ENCODE measurements at places on chromosomes 7 and 10.

DNA sequence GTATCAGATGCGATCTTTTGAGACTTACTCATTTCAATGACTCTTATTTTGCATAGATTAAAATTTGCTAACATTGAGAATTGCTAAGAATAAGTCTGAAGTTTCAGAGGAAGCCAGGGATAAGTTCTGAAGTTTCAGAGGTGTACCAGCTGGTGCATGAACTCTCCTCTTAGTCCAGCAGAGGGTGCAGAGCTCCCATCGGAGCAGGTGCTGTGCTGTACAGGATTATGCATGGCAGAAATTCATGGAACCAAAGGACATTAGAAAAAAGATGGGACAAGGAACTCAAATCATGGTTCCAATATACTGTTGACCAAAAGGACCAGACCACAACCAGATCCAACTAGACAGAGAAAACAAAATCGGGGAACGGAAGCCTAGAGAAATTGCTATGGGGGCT, 41.9 kb downstream of the MGAM2 start:
- peak; percentile 28 for DNase-seq

- peak; percentile 5 for DNase-seq
Observed at GRCh38 chr10:97234400-97234799, 48.6 kb upstream of the SLIT1 start.

- DNase-seq = no peak
Observed at GRCh38 chr7:76395965-76396726, 13.4 kb downstream of the SSC4D start.

- no peak for DNase-seq
Observed at GRCh38 chr10:75470901-75471300, 39.5 kb downstream of the LRMDA start.

DNA sequence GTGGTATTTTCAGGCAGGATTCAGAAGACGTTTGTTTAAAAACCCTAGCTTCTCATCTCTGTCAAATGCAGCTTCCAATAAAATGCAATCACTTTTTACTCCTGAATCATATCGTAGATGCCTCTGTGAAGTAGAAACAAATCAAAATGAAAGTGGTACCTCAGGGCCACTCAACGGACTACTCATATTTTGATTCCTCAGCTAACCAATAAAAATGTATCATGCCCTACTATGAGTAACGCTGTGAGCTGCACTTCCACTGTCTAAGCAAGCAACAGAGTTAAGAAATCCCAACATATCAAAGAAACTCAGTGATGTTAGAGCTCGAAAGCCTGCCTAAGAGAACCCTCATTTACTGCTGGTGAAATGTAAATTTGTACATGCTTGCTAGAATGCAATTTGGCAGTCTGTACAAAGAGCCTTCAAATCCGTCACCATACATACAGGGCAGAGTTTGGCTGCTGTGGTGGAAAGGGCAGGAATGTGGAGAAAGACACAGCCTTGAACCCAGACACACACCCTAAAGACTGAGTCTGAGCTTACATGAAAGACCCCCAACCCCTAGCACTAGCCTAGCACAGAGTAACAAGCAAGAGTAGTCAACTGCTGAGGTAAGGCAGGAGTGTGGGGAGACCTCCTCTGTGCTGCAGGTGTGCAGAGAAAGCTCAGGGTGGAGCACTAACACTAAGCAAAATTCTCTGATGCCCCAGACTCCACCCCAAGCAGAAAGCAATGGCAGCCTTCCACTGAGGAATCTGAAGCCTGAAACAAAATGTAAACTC, 151.5 kb downstream of the ANK3 start:
- peak; percentile 26 for DNase-seq

GRCh38 chr7:91162436-91162835, 101.8 kb upstream of the FZD1 start:
- no peak for DNase-seq

- no peak for DNase-seq
Observed at GRCh38 chr10:47371629-47372485, 12.2 kb downstream of the ZNF488 start.

- no peak for DNase-seq
Observed at GRCh38 chr10:70255329-70256299, 22.4 kb upstream of the PPA1 start.

GRCh38 chr7:98506471-98506870, 105.6 kb upstream of the BAIAP2L1 start:
- DNase-seq = no peak

GRCh38 chr10:70726909-70727495, 54.7 kb downstream of the ADAMTS14 start:
- no peak for DNase-seq

- no peak for DNase-seq
Observed at GRCh38 chr10:89022734-89023133, 32.1 kb downstream of the FAS start.

DNA sequence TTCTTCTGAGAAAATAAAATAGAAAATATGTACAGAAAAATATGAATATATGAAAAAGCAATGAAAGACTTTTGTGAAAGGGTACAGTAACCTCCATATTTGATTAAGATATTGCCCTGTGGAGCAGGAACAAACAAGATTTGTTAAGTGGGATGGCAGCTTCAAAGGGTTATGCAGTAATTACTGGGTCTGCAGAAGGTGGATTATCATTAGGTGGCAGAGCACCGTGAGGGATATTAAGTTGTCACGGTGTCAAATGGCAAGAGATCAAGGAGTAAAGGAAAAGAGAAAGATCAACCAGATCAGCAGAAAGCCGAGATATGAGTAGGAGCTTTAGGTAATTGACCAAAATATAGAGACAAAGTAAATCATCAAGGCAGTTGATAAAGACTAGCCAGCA, 44.1 kb downstream of the DGKB start:
- peak; percentile 50 for DNase-seq

GRCh38 chr7:136009488-136010079, 32.4 kb upstream of the MTPN start:
- peak; percentile 52 for DNase-seq

- no peak for DNase-seq
Observed at GRCh38 chr7:4177001-4177400, 505.1 kb upstream of the FOXK1 start.

DNA sequence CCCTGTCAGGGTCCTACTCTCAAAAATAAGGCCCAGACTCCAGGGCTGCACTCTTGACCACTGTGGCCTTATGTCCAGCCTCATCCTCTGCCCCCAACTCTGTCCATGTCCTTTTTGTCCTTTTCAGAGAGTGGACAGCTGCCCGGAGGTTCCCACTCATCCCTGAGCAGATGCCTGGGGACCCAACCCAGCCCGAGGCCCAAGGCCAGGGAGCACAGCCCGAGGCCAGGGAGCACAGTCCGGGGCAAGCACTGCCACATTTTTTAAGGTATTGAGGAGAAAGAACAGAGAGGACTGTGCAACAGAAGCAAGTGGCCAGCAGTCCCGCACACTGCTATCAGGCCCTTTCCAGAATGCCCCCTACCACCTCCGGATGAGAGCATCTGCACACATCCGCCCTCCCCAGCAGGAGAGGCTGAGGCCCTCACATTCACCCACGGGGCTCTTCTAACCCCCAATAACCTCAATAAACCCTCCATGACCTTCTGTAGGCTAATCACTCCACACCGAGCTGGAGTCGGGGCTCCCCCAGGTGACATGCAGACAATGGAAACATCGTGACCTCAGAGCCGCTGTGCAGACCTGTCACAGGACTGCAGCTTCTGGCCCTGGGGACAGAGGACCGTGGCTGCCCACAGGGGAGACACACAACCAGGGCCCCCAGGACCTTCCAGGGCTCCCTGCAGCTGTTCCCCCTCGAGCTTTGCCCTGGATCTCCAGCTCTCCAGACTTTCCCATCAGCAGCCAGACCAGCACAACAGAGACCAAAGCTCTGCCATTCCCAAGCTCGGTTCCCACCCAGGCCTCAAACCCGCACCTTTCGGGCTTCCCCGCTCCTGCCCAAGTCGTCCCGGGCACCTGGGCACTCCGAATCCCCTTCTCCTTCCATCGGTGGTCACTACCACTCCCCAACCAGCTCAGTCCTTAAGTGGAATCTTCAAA, 51.4 kb downstream of the CAMK2B start:
- no peak for DNase-seq

GRCh38 chr10:7544203-7544602, 122.6 kb downstream of the ITIH5 start:
- DNase-seq = no peak

DNA sequence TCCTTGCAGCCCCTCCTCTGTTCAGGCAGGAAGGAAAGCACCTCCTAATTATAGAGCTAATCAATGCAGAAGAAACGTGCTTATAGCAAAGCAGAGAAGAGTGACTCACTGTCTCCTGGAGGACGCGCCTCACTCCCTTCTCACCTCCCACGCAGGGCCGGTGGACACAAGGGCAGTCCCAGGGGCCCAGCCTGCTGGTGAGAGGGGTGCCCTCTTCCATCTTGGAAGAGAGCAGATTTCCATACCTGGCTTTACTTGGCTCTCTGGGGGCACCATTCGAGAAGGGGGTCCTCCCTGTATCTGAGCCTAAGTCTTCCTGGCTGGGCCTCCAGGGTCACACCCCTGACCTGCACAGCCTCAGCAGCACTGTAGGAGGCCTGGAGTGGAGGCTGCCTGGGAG, 55.8 kb downstream of the RASGEF1A start:
- DNase-seq = no peak

Measured in COR-L47 (cell line).